ENCODE measurements at places on chromosomes 1 and 21.
A peak's percentile ranks its signal among the peaks of the same experiment; 100 is the strongest.

DNA sequence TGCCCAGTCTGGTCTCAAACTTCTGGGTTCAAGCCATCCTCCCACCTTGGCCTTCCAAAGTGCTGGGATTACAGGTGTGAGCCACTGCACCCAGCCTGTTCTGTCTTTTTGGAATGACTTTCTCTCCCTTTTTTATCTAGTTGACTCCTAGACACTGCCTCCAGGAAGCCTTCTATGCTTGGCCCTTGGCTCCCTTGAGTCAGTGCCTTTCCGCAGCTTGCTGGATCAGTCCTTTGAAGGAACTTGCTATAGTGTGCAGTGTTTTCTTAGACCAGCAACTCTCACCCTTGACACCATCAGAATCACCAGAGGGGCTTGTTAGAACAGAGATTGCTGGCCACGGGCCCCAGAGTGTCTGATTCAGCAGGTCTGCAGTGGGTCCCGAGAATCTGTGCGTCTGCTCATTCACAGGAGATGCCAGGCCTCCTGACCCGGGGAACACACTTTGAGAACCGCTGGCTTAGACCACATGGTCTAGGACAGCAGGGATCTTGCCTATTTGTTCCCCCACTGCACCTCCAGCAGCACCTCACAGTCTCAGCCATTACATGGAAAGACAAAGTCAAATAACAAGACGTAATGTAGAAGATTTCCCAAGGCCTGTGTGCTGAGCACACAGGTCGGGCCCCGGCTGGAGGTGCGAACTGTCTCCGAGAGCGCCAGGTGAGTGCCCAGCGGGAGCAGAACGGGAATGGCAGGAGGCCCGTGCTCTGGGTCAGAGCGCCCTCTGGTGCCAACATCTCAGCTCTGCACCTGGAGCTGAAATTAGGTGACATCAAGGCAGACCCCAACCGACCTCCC is 27.4 kb upstream of the CTPS1 start:
- DNase-seq = peak; percentile 58

DNA sequence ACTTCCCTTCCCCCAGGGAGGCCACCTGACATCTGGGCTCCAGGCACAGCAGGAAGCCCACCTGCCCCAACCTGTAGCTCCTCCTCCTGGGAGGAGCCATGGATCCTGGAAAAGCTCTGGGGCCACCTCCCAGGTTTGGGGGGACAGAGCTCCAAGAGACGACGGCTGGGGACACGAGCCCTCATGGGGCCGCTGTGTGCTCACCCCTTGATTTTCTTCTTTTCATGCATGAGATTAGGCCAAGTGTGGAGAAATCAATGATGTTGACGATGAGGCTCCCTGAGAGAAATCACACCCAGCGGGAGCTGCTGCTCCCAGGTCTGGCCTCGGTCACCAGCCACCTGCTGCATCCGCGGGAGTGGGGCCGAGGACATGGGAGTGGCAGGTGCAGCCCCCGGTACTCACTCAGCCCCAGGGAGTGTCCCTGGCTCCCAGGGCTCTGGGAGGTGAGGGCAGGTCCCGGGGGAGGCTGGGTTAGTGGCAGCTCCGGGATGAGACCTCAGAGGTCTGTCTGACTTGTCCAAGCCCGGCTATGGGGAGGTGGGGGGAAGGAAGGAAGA is 8.7 kb downstream of the TNFRSF14 start:
- no peak for DNase-seq

- no peak for DNase-seq
These were observed 114.0 kb downstream of the DTL start for GRCh38 chr1:212149566-212149965.

DNA sequence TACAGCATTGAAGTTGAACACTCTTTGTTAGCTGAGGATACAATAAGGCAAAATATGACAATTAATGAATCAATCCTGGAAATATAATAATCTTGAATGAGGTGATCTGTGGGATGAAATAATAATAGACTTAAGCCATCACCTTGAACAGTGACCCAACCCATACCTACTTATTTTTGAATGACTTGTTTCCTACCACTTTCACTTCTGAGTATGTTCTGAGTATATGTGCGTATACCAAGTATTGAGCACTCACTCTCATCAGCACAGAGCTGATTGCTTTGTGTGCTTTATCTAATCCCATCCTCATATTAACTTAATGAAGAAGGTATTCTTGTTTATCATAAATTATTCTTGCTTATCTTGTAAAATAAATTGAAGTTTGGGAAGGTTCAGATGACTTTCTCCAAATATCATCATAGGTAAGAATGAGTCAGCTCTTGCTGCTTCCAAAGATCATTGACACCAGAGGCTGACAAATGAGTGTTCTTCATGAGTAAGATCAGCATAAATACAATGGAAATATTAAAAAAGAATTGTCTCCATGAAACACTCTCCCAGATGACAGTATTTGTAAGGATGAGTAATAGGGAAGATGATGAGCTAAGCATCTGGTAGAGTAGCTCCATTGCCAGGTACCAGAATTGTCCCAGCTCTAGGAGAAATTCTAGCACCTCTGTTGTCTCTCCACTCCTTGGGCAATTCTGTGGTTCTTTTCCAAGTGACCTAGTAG is 198.1 kb upstream of the KIAA0040 start:
- DNase-seq = no peak

- no peak for DNase-seq
These were observed 147.4 kb downstream of the ZNF281 start for GRCh38 chr1:200262326-200262965.

DNA sequence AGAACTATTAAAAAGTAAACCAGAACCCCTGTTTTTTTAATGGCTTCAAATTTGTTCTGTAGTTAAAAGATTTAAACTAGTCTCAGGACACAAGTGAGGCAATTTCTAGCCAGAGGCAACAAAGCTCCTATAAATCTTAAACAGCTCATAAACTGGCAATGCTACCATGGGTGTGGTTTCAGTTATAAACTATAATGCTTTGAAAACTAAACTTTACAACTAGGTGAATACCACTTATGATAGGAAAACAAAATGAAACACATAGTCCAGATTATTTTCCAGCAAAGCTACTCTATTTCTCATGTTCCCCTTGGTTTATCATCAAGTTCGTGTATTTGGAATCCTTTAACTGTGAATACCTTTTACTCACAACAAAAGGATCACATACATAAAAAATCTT is 282.5 kb downstream of the VAV3 start:
- no peak for DNase-seq

- DNase-seq = no peak
These were observed 5.5 kb upstream of the ANKRD35 start for GRCh38 chr1:145891143-145891542.

DNA sequence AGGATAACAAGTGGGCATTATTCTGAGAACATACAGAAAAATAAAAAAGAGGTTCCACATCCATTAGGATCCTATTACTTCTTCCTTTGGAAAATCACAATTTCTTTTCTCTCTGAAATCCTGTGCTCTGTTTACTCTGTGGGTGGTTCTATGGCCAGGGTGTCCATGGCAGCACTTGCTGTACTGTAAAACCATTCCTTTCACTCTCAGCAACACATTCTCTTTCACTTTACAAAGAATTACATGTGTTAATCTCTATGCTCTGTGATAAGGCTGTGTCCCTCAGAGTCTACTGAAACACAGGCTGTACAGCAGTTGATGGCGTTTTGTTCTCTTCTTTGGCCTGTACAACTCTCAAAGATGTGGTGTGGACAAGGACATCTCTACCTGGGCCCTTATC is 524.1 kb downstream of the PTBP2 start:
- DNase-seq = no peak

GRCh38 chr1:20290624-20291597 is at the start of gene VWA5B1:
TSS of gene VWA5B1 (plus strand) at chr1:20290875. CDS start at chr1:20310602, 19,727 bp downstream.
- DNase-seq = no peak

DNA sequence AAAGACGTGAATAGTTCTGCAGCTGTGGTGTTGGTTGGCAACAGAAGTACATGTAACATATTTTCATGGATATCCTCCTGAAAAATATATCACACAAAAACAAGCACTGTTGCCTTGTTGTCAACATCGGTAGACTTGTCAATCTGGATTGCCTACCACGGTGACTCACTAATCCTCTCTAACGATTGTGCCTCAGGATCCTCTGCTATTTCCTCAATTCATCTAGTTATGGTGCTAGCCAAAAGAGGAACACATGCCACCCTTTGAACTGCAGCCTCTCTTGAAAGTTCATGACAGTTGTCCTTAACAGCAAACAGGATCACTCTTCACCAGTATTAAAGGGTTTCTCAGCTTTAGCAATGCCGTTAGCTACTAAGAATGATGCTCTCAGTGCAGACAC is 25.7 kb downstream of the RASAL2 start:
- no peak for DNase-seq

DNA sequence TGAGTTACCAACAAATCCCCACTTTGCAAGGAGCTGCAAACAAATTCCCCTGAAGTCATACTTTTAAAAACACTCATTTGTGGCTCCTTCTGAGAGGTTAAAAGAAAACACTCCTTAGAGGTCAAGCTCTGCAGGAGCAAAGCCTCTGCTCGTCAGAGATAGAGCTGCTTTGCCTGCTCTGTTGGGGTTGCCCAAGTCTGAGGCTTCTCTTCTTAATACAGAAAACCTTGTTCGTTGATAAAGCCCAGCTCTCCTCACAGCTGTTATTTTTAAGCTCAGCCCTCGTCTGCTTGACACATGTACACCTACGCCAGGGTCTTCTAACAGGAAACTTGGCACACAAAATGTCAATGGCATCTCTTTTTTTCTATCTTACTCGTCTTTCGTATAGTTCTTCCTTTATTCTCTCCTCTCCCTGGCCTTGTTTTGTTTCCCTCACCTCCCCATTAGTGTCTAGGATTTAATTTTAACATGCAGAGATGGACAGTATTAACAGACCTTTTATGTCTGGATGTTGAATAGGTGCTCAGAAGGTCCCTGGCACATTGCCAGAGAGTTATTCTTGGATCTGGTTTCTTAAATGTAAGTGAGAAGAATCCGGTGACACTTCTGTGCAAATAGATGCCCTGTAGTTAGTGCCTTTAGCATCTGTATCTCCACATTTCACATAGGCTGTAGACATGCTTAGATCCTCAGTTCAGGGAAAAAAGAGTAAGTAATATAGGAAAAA is 86.0 kb downstream of the LRRC53 start:
- no peak for DNase-seq

DNA sequence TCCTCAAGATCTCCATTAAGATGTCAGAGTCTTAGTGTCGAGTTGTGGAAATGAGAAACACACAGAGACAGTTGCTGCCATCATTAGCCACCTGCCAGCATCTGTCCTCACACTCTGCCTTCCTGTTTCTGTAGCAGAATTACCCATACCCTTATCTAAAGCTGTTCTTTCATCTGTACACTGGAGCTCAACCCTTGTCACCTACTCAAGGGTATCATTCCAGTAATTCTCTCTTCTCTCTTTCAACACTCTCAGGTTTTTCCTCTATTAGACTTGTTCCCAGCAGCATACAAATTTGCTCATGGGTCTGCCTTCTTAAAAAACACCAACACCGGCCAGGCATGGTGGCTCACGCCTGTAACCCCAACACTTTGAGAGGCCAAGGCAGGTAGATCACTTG is 27.4 kb upstream of the RNF2 start:
- DNase-seq = no peak

- DNase-seq = no peak
These were observed 6.1 kb upstream of the C4BPA start for GRCh38 chr1:207097871-207098324.

GRCh38 chr1:914891-915280 is 8.8 kb upstream of the SAMD11 start:
- DNase-seq = no peak

- DNase-seq = peak; percentile 24
These were observed 3.9 kb upstream of the IFNLR1 start for GRCh38 chr1:24190983-24191461.

- no peak for DNase-seq
These were observed 33.5 kb downstream of the ASH1L start for GRCh38 chr1:155529109-155529508.

DNA sequence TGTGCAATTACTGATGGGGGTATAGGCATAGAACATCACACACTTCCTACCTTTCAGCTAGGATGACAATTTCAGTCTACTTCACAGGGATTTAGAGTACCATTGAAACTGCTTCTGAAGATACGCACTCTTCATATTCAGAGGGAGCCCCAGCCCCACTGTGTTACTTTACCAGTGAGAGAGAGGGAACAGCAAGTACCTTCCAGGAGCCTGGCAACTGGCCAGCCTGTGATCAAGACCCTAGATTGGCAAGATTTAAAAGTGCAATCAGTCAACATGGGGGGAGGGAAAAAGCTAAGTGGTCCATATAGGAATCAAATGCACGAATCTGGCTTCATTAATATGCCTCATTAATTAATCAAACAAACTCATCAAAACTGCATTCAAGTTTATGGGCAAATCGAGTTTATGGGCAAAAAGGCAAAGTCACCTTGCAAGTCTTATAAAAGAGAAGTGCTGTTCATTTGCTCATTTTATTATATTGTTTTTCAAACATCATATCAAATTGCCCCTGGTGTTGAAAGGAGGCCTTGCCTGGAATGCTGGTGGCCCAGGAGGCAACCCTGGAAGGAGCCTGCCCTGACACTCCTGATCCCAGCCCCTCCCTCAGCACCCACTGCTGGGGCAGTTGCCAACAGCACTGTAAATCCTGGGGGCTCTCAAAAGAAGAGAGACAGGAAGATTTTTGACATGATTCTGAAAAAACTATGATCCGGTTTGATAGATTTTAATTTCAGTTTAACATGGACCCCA is 184.9 kb upstream of the DPT start:
- DNase-seq = no peak

DNA sequence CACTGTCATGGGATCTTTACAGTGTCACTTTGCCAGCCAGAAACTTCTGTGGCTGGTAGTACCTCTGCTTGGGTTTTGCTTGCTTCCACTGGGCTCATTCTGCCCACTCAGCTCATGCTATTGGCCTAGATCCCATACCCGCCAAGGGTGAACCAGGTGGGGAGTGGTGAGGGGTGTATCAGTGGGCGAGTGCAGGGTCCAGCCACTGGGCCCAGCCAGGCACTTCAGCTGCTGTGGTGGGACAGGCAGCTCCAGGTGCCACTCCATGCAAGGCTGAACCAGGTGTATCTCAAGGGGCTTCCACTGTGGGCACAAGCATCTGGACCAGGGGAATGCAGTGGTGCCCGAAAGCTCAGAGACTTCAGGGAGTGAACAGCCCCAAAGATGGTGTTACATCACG is 398.2 kb downstream of the NCAM2 start:
- DNase-seq = no peak

- DNase-seq = no peak
These were observed 133.4 kb upstream of the ERG start for GRCh38 chr21:38631676-38632075.

All from CD4-positive, alpha-beta T cell treated with Interleukin-4 for 1 hour (primary cell).